Urothelium cell line (cell line): ENCODE measurements at places on chromosomes 5 and 9.

GRCh38 chr9:99134893-99135341 lies 30.0 kb downstream of the TGFBR1 start:
- no peak for DNase-seq

GRCh38 chr5:120683580-120683979 lies 219.5 kb downstream of the PRR16 start:
- no peak for DNase-seq

- DNase-seq, result no peak
Measured at GRCh38 chr5:169098331-169099121, 202.4 kb downstream of the SLIT3 start.

DNA sequence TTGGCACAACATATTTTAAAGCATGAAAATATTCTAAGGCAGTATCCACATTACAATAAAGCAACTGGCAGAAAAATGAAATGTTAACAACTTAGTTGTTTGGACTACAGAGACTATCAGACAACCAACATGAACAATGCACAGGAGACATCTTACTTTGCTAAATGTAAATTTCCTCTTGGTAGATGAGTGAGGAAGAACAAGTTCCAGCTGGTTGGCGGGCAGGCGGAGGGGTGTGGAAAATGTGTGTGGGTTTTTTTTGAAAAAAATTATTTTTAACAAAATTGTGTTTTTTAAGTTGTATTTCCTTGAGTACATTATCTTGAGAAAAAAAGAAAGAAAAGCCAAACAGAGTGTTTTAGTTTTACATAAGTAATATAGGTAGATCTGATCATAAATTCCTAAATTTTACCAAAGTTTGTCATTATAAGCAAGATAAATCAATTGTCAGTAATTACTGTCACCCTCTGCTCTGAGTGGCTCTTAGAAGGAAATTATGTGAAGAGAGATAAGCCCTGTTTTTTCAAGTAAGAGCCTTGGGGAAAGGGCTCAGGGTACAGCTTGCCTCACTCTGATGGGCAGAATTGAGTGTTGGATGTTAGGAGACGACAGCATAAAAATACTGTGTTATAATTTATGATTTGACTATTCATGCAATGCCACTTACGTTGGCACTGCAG lies 42.5 kb downstream of the TMEM167A start:
- DNase-seq, result no peak

DNA sequence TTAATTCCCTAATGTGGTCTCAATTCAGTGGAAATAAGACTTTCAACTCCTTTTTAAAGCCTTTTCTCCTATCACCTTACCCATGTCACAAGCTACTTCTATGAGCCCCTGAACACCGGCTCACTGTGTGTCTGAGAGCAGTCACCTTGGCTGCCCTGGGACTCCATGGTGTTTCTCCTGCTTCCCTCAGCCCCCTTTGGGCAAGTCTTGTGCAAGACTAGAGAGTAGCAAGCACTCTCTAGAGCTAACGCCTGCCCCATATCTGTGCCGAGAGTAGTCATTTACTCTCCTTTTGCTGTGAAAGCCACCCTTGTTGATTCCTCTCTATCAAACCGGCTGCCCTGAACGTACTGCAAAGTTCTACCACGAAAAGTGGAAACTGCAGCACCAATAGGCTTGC lies 77.9 kb upstream of the DAB2 start:
- DNase-seq, result no peak
